ENCODE measurements at places on chromosomes 6 and 20.
A peak's percentile ranks its signal among the peaks of the same experiment; 100 is the strongest.

GRCh38 chr6:89398762-89399525 lies 13.1 kb downstream of the RRAGD start:
- no peak for DNase-seq

DNA sequence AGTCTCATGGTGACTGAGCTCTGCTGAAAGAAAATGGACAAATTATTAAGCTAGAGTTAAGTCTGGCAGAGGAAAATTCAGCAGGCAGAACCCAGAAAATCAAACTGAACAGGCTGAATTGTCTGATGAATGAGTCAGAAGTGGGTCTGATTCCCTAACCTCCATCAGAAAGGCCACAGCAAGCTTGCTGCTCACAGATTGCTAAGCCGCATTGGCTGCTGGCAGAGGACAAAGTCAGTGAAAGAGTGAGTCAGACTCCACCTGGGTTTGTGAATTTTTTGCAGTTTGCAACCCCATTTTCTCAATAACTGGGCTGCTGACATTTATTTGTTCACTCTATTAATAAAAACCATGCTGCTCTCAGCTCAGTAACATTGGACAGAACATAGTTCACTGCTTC lies 191.3 kb downstream of the EPM2A start:
- no peak for DNase-seq

DNA sequence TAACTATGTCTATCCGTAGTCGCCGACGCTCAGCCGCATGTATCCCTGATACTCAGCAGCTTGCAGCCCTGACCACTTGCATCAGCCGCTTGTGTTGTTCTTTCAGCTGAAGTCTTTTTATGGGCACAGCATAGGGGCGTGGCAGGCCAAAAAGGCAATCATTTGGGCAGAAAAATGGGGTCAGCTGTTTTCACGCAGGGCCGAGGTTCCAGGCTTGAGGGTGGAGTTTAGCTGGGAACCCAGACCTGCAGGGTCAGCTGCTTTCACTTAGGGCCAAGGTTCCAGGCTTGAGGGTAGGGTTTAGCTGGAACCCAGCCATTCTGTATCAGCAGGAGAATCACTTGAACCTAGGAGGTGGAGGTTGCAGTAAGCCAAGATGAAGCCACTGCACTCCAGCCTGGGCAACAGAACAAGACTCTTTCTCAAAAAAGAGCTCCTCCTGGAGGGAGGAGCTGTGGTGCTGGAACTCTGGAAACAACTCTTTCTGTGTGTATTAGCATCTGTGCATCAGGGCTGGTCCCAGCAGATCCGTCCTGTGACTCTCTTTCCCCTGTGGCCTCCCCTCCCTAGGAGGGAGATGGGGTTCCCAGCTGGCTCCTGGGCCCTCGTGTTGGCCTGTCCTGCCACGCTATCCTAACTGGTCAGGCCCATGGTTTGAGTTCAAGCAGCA lies 56.9 kb upstream of the PRND start:
- DNase-seq = no peak

DNA sequence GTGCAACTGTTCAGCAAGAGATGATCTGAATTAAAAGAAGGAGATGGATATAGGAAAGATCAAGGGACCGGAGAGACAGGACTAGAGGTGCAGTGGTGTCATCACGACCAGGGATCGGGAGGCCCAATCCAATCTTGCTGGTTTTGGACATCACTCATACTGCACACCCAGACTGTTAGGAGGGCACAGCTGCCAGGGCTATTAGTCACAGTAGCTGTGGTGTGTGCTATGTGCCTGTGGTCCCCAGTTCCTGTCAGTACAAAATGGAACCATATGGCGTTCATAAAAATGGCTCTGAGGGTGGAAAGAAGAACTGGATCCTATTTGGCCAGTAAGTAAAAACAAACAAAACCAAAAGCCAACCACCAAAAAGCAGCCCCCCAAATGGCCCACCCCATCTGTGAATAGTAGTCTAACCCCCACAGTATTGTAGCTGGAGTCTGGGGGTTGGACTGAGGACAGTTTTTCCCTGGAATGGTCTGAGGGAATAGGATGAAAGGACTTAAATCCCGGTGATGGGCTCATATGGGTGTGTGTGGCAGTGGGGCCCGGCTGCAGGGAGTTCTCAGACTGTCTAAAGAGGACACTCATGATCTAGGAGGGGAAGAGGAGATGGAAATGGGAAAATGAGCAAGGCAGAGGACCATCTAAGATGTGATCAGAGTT lies 9.3 kb upstream of the NNAT start:
- DNase-seq = no peak

DNA sequence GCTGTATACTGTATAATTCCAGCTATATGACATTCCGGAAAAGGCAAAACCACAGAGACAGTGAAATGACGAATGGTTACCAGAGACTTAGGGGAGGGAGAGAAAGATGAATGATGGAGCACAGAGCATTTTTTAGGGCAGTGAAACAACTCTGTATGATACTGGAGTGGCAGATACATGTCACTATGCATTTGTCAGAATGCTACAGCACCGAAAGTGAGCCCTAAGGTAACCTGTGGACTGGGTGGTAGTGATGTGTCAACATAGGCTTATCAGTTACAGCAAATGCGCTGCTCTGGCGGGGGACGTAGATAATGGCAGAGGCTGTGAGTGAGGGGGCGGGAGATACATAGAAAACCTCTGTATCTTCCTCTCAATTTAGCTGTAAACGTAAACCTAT lies 201.3 kb upstream of the SSTR4 start:
- DNase-seq = no peak

DNA sequence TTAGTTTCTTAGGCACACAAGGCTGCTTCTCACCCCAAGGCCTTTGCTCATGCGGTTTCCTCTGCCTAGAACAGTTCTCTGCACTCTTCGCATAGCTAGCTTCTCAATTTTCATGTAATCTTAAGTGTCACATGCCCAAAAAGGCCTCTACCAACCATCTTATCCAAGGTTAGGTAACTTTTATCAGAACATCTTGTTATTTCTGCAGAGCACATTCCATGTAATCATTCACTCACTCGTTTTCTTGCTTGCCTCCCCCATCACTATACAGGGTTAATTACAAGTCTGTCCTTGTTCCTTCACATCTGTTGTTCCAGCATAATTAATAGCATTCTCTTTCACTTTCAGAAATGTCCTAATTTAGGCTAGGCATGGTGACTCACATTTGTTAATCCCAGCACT lies 53.8 kb downstream of the NCOA6 start:
- DNase-seq = no peak

DNA sequence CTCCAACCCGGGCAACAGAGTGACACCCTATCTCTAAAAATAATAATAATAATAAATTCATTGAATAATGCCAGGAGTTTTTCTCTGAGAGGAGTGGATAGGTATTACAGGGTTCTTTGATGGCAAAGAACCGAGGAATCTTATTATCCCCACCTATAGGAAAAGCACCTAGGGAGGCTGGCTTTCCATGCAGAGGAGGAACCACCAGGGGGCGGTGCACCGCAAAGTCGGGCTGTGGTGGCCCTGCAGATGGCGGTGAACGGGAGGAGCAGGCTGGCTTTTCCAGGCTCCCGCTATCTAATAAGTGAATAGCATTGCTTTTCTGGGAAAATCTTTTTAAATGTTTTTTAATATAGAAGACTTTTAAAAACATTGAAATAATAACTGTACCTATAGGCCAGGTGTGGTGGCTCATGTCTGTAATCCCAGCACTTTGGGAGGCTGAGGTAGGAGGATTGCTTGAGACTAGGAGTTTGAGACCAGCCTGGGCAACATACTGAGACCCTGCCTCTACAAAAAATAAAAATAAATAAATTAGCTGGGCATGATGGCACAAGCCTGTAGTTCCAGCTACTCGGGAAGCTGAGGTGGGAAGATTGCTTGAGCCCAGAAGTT lies 864.2 kb downstream of the KIF16B start:
- DNase-seq = peak; percentile 12

- DNase-seq = no peak
These were observed 152.4 kb downstream of the BMP2 start for GRCh38 chr20:6919792-6920468.

GRCh38 chr20:40782043-40782368 lies 93.0 kb upstream of the MAFB start:
- DNase-seq = no peak

GRCh38 chr6:40369042-40369441 lies 218.1 kb downstream of the LRFN2 start:
- no peak for DNase-seq

- DNase-seq = no peak
These were observed 12.9 kb downstream of the PPP1R16B start for GRCh38 chr20:38818113-38819065.

- DNase-seq = no peak
These were observed 26.8 kb downstream of the FBXL4 start for GRCh38 chr6:98920904-98921431.

DNA sequence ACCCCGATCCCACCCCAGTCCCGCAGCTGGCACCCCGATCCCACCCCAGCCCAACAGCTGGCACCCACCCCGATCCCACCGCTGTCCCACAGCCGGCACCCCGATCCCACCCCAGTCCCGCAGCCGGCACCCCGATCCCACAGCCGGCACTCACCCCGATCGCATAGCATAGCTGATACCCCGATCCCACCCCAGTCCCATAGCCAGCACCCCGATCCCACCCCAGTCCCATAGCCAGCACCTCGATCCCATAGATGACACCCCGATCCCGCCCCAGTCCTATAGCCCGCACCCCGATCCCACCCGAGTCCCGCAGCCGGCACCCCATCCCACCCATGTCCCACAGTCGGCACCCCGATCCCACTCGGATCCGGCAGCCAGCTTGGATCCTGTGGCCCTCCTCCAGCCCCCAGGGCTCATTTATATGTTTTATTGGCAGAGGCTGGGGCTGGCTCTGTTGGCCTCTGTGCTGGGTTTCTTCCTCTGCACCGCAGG lies 897 bp upstream of the GMEB2 start:
- DNase-seq = no peak

- DNase-seq = no peak
These were observed 85.6 kb downstream of the CD2AP start for GRCh38 chr6:47563162-47563561.

DNA sequence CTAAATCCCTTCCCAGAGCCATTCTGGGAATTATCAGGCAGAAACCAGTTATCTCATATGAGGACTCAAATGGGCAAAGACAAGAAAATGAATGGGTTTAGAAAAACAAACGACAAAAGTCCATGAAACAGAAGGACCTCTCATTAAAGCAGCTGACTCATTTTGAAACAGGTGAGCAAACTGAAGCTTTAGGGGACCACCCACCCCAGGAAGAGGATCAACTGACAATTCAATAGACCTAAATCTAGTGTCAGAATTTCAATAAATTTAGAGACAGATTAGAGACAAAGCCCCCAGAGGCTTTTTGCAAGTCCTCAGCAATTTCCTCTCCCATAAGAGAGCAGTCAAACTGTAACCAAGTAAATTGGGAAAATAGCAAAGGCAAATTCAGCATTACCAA lies 333.8 kb downstream of the PTPRT start:
- no peak for DNase-seq

- DNase-seq = no peak
These were observed 12.9 kb upstream of the HIVEP1 start for GRCh38 chr6:11999246-11999645.

GRCh38 chr20:49859807-49860206 lies 47.2 kb downstream of the SLC9A8 start:
- DNase-seq = no peak

DNA sequence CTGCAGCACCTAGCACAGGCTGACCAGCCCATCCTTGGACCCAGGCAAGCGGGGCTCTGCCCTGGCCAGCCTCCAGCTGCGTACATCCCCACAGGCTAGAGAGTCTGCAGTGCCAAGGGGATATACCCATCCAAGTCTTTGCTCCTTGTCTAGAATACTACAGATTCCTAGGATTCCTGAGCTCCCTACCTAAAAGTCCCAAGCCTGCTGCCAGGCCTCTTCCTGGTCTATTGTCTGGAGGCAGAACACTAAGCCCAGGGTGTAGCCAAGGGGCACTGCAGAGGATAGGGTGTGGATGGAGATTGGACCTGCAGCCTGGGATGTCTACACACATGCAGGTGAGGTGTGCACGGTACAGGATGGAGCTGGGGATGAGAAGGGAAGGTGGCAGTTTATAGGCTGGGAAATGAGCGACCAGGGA lies 90.0 kb upstream of the SIRPA start:
- no peak for DNase-seq

DNA sequence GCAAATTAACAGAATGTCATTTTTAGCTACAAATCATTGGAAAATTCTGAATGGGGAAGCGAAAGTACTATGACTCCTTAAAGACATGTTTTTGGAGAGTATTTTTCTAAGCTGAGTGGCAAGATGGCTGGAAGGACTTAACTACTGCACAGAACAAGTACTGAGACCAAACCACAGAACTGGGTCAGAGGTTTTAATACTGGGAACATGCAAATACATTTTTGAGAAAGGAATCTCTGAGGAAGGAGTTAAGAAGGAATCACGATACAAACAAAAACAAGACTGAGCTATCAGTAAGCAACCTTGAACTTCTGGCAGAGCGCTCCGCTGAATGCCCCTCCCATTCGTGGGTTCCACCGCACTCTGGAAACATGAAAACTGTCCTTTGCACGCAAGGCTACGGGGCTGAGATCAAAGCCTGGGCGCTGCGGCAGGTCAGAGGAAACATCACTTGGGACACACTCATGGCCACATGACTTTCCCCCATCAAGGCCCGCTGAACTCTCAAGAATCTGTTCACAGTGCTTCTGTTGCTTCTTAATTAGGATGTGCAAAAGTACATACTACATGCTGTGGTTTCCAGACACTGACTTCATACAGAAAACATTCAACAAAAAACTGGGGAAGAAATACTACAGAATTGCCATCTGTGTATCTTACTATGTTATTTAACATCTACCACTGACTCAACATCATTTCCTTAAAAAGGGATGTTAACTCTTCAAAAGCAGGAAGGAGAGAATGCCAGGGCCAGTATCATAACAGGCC lies 27.8 kb downstream of the SLC23A2 start:
- peak; percentile 64 for DNase-seq

DNA sequence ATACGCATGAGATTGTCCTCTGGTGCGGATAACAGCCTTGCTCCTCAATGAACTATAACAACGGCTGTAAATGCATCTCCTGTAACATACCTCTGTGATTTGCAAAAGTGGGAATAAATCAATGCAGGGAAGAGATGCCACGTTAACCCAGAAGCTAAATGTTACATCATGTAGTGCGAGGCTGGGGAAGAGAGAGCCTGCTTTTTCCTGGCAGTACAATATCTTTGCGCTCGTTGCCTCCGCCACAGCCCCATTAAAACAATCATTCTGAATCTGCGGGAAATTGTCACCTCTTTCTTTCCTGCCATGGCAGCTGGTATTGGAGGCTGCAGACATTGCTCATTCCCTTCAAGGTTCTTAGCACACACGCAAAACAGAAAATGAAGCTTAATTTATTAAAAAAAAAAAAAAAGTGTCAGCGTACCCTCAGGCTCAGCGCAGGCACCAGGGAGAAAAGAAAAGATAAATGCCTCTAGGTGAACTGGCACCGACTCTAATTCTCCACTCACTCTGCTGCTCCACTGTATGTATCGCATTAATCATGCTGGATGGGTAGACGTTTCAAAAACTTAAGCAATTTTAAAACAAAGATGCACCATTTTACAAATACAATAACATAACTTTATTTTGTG lies 70.2 kb upstream of the TFB1M start:
- DNase-seq = no peak

All from GM12864 (cell line).